Activated CD4-positive, alpha-beta memory T cell treated with anti-CD3 and anti-CD28 coated beads, Interleukin-2, amount 10 ng/mL, durations not matched to agents 7 days and 5 days (primary cell): ENCODE measurements at places on chromosomes 3 and 15.
A peak's percentile ranks its signal among the peaks of the same experiment; 100 is the strongest.

DNA sequence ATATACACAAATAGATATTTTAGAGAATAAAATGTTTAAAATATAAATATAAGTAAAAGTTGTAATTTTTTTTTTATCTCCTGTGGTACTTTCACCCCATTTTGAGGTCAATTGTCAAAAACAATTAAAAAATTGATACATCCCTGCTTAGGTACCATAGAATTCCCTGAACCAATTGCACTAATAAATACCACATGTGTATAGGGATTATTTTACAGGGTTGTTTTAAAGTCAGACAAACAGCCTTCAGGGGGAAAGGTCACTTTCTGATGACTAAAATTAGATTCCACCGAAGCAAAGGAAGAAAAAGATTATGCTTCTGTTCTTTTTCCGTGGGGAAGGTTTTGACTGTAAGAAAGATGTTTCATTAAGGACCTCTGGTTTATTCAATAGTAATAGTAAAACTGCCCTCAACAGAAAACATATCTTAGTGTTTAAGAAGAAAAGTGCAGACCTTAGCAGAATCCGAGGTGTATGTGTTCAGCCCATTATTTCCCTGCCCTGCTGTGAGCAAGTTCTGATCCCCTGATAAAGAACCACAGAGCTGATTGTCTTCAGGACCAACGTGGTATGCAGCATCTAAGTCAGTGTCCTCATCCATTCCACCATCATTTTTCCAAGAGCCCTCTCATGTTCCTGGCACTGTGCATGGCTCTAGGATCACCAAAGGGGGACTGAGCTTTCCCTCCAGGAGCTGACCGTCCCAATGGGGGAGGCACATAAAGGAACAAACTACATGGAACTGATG is 132.9 kb upstream of the IL12A start:
- DNase-seq = no peak

DNA sequence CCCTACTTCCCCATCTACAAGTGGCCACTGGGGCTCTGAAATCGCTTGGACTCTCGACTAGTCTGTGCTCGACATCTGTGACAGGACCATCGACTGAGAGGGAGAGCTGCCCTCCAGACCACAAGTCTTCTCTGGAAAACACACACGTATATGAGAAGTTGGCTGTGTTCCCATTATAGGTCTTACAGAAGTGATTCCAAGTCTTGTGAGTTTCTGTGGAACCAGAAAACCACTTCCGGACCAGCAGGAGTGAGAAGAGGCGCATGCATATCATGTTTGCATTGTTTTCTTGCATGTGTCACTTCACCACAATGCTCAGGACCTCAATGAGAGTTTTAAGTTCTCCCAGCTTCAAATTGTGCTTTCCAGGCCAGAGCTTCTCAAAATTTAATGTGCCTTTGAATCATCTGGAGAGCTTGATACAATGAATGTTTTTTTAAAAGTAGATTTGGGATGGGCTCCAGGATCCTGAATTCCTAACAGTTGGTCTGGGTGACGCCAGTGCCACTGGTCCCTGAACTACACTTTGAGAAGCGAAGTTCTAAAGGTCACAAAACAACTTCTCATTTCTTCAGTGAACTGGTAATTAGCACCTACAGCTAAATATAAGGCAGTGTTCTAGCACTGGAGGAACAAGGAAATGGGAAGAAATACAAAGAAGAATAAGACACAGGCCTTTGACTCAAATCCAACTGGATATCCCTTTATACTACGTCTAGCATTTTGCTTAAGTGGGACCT is 15.7 kb downstream of the LIPC start:
- DNase-seq = no peak

- DNase-seq = no peak
Observed at GRCh38 chr3:52704611-52705437, 767 bp downstream of the GLT8D1 start.

GRCh38 chr15:92332125-92332899 is 61.4 kb upstream of the ST8SIA2 start:
- no peak for DNase-seq

GRCh38 chr3:157100096-157100477 is 59.9 kb downstream of the CCNL1 start:
- no peak for DNase-seq

DNA sequence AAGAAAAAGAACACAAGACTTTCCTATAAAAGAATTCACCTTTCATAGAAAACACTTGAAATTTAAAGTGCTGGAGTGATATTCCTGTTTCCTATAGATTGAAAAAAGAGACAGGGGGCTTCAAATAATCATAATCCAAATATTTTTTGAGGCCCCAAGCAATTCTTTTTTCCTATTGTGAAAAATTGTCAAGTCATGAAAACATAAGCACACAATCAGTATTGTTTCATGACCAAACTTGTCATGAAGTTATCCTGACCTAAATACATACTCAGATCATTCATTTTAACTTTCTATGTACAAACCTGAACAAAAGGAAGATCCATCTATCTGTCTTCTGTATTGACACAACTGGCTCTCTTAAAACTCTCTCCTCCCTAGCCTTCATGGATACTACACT is 57.9 kb downstream of the AGTR1 start:
- no peak for DNase-seq

GRCh38 chr3:99714146-99714545 is 75.8 kb downstream of the COL8A1 start:
- no peak for DNase-seq

GRCh38 chr3:184757022-184757651 is 45.3 kb upstream of the MAGEF1 start:
- DNase-seq = no peak

- DNase-seq = no peak
Observed at GRCh38 chr3:23435318-23435717, 232.2 kb downstream of the UBE2E2 start.

DNA sequence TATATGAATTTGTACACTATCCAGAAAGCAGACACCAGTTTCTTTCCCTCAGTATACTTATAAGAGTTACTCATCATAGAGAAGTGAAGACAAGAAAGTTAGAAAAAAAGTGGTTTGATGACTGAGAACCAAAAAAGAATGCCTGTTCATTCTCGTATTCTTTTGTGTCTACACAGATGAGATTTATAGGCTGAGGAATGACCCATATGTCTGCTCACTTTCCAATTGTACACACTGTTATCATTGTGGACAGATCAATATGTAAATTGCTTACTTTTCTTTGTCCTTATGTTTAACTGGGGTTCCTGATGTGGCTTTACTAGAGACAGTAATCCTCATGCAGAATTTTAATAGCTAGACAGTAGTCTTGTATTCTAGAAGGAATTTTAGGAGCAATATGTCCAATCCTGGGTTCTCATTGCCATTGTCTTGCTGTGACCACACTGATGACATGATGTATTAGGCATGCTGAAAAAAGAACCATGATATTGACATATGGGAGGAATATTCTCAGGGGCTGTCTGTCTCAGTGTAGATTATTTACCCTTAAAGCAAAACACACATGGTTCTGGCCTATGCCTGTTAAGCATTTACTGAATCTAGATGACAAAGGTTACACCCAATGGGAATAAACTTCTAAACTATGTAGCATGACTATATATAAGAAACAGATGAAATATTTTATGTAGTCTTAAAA is 669.7 kb downstream of the ROBO1 start:
- no peak for DNase-seq

GRCh38 chr3:2510591-2511145 is 412.0 kb downstream of the CNTN4 start:
- no peak for DNase-seq

- no peak for DNase-seq
Observed at GRCh38 chr3:98826126-98826525, 63.0 kb downstream of the ST3GAL6 start.

GRCh38 chr15:50542887-50543210 is 3.6 kb downstream of the USP50 start:
- no peak for DNase-seq

- DNase-seq = no peak
Observed at GRCh38 chr15:63522225-63522578, 17.8 kb downstream of the USP3 start.

DNA sequence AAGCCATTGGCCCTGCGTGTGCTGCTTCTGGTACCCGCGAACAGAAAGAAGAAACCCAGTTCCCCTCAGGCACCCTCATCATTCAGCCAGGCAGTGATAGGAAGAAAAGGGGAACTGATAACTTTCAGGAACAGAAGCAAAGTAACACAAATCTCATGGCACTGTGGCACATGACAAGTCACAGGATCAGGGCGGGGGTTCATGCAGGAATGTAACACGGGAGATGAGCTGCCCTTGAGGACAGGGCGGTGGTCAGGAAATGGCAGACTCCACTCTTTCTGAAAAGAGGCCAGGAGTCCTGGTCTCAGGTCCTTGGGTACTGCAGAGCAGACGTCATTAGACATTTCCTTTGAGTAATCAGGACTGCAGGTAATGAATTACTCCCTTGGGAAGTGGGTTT is 95.5 kb downstream of the CCNL1 start:
- DNase-seq = no peak

GRCh38 chr3:98565237-98565643 is 28.2 kb downstream of the CPOX start:
- no peak for DNase-seq

DNA sequence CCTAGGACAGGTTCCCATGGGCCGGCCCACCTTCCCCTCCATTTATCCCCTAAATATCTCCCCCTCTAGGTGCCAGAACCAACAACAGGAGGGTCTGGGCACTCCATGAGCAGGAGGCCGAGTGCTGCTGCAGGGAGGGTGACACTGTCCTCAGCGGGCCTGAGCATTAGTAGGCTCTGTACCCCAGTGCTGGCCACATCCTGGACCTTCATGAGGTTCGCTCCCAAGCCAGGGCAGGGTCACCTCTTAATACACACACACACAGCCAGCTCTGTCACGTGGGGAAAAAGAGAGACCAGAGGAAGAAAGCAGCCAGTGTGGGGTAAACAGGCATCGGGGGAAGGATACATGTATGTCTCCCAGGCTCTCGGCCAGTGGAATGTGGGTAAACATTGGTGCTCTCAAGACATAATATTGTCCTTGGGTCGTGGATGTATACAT is 27.9 kb upstream of the SEMA3F start:
- DNase-seq = no peak

GRCh38 chr15:84606653-84607120 is 5.9 kb downstream of the ZSCAN2 start:
- no peak for DNase-seq

- no peak for DNase-seq
Observed at GRCh38 chr3:123399653-123400052, 49.2 kb downstream of the ADCY5 start.

GRCh38 chr3:46496746-46497555 is 825 bp upstream of the RTP3 start:
- peak; percentile 66 for DNase-seq

DNA sequence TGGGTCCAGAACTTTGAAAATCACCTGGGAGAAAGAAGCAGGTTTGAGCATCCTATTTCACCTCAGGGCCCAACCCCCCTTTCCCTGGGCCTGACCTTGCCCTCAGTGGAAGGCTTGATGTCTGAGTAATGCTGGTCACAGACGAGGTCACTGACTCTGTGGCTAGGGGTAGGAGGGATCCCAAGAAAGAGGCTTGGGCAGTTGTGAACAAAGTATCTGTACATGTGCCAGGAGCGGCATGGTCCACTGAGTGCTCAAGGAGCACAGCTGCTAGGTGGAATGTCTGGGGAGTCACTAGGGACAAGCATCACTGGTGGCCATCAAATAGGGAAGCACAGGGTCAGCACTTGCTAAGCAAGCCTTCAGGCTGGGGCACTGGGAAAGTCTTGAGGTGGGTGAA is 7.3 kb downstream of the CCDC71 start:
- no peak for DNase-seq

DNA sequence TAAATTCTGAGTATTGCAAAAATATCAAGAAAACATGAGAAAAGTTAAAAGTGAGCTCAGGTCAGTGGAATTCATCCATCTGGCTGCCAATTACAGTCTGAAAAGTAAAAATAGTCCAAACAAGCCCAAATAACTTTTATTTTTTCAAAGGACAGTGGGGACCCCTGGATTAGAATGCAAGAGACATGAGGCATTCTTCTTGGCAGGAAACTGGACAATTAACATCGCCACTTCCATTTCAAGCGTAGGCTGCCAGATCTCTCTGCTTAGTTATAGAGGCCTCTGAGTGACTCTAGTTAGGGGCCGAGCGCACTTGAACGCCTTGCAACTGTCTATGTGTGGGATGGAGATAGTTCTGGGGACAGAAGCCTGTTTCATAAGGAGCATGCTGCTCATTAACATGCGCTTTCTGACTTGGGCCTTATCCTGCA is 189.1 kb downstream of the GHSR start:
- DNase-seq = no peak

GRCh38 chr15:55915876-55916567 is 77.4 kb downstream of the NEDD4 start:
- no peak for DNase-seq

GRCh38 chr15:22780267-22780666 is 6.2 kb upstream of the NIPA1 start:
- no peak for DNase-seq
